ENCODE measurements at places on chromosomes 5 and 9.

GRCh38 chr5:999032-999501 lies 9.5 kb upstream of the NKD2 start:
- DNase-seq: no peak

GRCh38 chr5:61878471-61878870 lies 427.5 kb upstream of the KIF2A start:
- DNase-seq: no peak

GRCh38 chr9:134975253-134975652 lies 57.5 kb upstream of the FCN1 start:
- DNase-seq: no peak

DNA sequence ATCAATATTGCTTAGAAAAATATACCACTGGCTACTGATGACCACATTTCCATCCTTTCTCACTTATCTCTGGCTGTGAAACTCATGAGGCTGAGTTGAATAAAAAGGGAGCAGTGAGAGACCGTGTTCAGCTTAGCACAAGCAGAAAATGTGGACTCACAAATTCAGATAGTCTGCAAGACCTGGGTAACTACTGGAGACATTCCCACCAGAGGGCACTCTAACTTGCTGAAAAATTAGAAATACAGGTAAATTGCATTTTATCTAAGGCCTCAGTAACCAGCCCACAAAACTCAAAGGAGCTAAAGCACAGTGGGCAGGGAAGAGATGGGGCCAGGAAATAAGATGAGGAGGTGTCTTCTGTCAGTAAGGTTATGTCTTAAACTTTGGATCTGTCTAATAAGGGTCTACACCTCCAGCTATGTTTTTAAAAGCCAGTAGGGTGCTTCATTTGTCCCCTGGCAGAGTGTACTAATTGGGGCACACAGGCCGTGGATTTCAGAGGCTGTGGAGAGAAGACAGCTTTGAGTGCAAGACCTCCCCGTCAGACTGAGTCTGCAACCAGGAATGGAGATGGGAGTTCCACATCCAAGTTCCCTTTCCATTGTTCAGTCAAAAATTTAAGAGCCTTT lies 8.7 kb upstream of the NDUFB6 start:
- DNase-seq: peak; percentile 76

DNA sequence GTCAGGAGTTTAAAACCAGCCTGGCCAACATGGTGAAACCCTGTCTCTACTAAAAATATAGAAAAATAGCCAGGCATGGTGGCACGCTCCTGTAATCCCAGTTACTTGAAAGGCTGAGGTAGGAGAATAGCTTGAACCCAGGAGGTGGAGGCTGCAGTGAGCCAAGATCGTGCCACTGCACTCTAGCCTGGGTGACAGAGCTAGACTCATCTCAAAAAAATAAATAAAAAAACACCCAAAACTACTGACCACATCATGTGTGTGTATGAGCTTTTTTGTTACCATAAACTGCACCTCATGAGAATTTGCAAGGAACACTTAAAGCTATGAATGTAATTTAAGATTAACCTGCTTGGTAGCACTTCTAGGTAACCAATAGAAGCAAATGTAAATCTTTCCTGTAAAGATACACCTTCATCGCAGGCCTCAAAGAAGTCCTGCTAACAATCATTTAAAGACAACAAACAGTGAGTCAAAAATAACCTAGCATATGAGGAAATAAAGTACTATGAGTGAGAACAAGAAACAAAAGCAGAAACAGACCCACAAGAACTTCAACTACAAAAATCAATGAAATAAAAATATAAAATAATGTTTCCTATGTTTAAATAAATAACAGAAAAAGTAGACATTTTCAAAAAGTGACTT lies 13.0 kb downstream of the SLC38A9 start:
- DNase-seq: no peak

GRCh38 chr5:179344431-179345182 lies 654 bp downstream of the ADAMTS2 start:
- DNase-seq: no peak

DNA sequence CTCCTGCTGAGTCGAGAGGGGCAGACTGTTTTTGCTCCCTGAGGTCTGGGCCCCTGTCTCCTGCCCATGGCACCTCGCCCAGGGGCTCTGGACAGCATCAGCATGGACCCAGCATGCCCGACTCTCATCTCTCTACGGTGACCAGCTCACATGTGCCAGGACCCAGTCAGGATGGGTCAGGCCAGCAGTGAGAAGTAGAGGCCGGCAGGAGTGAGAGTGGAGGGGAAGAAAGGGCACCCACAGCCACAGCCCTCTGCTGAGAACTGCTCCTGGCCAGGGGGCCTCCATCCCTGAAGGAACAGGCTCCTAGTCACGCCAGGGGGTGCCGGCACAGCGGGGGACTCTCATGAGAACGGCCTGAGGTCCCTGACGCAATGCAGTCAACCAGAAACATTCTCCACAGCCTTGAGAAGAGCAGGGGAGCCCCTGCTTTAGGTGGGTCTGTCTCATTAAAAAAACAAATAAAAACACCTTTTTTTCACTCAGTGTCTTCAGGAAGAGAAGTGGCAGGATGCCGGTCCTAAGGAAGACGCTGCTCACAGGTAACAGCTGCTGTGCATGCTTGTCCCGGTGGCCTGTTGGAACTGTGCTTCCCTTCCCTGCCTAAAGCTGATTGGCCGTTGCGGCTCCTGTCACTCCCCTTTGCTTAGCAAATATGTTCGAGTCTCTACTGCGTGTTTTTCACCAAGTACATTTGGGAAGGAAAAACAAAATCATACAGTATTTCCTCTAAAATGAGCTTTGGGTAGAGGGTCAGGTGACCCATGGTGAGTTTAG lies 85.7 kb upstream of the FBXW11 start:
- DNase-seq: no peak

GRCh38 chr5:18216729-18217128 lies 582.5 kb downstream of the TAF11L14 start:
- no peak for DNase-seq

DNA sequence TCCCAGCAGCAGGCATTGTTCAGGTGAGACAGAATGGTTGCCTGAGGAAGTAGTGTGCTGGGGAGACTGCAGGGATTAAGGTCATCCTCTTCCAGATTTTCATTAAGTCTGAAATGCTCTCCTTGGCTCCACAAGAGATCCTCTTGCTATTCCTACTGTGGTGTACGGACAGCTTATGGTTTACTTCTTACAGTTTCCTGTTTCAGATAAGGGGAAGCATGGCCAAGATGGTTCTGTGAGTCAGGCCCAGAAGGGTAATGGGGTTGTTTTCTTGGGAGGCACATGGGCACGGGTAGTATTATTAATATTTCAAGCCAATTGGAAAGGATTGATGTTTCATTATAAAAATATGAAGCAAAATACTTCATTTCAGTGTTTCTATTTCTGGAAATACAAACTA lies 42.9 kb downstream of the GLRX start:
- DNase-seq: no peak

DNA sequence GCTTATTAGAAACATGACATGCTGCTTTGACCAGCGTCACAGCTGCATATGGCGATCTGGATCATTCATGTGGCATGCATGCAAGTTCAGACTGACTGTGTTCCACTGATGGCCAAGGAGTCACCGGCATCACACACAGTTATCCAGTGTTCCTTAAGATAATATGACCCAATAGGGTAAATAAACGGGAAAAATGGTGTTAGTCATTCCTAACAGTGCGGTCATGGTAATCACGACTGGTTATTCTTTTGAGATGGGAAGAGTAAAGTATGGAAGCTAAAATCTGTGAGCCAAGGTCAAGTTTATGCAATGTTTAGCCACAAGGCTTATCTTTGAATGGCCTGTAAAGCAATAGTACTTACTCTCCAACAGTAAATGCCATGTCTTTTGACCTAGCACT lies 29.3 kb upstream of the LVRN start:
- DNase-seq: no peak

DNA sequence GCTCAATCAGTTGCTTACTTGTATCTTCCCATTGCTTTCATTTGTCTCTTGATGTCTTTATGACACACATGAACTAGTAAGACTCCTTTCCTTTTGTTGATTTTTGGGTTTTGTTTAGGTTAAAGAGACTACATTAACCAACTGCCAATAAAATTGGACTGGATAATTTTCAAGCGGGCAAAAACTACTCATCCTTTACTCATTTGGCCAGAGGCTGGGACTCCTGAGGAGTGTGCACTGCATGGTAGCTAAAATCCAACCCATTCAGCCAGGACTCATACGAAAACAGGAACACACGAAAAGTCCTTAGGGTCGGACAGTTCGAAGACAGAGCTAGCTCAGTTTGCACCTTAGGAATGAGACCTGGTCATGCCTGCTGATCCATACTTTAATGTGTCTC lies 6.0 kb downstream of the SLC46A2 start:
- DNase-seq: no peak

DNA sequence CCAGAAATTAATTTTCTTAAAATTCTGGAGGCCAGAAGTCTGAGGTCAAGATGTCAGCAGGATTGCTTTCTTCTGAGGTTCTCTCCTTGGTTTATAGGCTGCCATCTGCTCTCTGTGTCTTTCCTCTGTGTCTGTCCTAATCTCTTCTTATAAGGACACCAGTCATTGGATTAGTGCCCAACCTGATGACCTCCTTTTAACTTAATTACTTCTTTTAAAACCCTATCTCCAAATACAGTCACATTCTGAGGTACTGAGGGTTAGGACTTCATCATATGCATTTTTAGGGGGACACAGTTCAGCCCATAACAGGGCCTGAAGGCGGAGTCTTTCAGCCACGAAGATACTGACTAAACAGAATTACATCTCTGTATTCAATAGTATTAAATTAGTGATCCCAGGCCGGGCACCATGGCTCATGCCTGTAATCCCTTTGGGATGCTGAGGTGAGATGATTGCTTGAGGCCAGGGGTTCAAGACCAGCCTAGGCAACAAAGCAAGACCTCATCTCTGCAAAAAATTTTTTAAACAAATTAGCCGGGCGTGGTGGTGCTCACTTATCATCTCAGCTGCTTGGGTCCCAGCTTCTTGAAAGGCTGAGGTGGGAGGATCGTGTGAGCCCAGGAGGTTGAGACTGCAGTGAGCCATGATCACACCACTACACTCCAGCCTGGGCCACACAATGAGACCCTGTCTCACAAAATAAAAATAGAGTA lies 5.9 kb upstream of the RPS6 start:
- DNase-seq: no peak

GRCh38 chr9:75213765-75214164 lies 125.5 kb downstream of the OSTF1 start:
- DNase-seq: no peak
